ENCODE measurements at places on chromosomes 6 and 20.
A peak's percentile ranks its signal among the peaks of the same experiment; 100 is the strongest.

DNA sequence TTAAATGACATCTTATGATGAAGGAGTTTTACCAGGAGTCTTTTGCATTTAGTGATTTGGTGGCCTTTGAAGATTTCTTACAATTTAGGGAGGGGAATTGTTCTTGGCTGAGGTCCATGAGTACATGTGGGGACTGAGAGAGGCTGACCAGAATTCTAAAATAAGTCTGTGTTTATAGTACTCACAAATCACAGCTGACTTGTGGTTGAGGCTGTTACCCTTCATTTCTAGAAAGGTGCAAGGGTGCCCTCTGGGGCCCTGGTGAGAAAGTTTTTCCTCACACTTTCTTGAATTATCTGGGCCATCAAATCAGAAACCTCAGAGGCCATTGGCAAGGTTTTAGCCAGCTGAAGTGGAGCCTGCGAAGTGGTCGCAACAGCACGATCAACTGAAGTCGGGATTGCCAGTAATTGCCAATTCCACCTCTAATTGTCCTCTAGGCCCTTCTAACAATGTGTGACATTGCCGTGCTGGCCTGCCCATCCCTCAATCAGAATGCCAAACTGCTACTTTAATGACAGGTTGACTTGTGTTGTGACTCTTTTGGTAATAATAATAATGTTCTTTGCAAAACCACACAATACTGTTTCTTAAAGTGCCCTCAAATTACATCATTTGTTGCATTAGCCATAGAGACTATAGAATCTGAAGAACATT, 221.6 kb downstream of the OGFRL1 start:
- peak; percentile 33 for DNase-seq

GRCh38 chr6:13572240-13572639, 2.2 kb upstream of the SIRT5 start:
- no peak for DNase-seq

DNA sequence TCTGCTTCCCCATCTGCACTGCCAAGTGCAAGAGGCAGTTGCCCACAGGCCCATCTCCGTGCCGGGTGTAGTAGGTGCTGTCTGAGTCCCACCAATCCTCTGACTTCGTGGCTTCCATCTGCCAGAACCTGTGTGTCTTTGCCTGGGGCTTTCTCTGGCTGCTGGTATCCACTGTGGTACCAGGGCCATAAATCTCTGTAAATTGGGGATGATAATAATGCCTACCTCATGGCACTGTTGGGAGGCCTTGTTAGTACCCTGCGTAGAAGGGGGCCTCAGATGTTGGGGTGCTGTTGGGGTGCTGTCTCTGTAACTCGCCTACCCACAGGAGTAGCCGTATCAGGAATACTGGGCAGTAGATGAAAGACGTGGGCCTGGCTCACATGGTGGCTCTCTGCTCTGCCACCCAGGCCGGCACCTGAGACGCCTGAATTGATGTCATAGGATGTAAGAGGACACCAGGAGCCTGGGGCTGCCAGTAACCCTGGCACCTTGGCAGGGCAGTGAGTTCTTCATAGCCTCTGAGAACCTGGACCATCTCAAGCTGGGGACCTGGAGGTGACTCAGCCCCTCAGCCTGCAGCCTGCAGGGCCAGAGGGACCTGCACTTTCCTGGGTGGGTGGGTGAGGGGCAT, 94.1 kb upstream of the RNF24 start:
- DNase-seq = no peak

DNA sequence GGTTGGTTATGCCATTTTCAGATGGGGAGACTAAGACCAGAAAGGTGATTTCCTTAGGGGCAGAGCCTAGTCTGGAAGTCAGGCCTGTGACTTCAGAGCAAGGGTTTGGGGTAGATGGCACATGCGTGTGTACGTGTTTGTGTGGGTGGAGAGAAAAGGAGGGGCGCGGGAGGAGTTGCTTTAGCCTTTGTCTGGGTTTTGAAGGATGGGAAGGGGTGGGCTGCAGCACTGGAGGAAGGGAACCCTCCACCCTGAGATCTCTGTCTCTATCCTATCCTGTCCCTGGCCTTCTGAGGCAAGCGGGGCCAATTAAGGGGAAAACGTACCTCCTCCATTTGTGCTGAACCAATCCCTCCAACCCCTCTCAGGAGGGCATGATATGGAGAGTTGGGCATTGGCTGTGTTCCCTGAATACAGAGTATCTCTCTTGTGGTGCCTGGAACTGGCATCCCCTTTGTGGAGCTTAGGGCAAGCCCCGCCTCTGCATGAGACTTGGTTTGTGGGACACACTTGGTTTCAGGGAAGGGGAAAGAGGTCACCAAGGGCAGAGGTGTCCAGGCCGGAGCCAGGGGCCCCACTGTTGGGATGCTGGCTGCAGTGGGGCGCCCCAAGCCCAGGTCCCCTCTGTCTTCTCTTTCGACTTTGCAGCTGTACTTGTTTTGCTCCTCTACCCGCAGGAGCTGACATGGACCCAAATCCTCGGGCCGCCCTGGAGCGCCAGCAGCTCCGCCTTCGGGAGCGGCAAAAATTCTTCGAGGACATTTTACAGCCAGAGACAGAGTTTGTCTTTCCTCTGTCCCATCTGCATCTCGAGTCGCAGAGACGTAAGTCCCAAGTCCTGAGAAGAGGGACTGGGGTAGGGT, at the start of gene DBNDD2:
TSS of gene DBNDD2 (plus strand) at position 507 of the 863 bp plus-strand sequence. CDS start at position 686, 179 bp downstream.
- no peak for DNase-seq

DNA sequence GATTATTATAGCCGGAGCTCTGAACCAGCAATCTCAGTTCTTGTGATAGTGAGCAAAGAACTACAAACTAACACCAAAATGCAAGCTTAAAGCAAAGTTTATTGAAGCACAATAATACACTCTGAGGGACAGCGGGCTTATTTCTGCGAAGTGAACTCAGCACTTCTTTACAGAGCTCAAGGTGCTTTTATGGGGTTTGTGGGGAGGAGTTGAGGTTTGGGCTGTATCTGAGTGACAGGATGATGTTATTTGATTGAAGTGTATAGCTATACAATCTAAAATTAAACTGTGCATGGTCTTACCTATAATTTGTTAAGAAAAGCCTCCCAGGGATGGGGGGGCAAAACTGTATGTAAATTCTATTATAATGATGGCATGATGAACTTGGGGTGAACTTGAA, 1.0 kb upstream of the HFE start:
- no peak for DNase-seq

- no peak for DNase-seq
Observed at GRCh38 chr6:162621246-162621645, 106.3 kb downstream of the PRKN start.

DNA sequence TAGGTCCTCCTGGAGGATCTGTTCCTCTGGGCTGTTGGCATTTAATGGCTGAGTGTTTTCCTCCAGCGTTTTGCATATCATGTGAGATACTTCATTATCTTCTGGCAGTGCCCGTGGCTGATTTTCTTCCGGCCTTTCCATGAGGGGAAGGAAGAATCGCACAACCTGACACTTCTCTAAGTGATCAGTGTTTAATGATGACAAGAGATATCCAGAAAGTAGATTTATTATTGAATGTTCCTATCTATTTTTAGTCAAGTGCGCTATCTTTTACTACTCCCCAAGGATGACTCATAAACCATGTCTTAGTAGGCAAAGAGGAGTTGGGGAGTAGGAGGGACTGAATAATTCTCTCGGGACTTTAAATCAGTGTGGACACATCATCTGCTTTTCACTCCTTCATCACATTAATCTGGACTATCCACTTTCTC, 149.7 kb downstream of the PLCB4 start:
- DNase-seq = no peak

- no peak for DNase-seq
Observed at GRCh38 chr20:63068711-63069367, 62.1 kb upstream of the BHLHE23 start.

GRCh38 chr6:146357578-146358430, 185.8 kb upstream of the RAB32 start:
- DNase-seq = no peak

DNA sequence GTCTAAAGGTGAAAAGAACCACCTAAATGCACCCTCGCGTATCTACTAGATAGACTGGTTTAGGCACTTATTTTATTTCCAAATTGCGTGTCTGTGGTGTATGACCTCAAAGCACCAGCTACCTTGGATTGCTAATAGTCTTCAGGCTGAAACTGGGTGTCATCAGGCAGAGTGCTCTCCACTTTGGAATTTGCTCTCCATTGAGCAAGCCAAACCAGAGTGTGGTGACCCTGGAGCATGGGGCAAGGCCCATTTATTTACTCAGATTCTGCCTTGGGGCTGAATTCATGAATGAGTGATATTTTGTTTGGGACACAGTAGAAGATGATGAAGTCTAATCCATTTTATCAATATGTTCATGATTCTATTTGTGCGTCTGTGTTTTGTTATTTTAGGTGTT, 812.8 kb upstream of the SLC35B3 start:
- DNase-seq = no peak

DNA sequence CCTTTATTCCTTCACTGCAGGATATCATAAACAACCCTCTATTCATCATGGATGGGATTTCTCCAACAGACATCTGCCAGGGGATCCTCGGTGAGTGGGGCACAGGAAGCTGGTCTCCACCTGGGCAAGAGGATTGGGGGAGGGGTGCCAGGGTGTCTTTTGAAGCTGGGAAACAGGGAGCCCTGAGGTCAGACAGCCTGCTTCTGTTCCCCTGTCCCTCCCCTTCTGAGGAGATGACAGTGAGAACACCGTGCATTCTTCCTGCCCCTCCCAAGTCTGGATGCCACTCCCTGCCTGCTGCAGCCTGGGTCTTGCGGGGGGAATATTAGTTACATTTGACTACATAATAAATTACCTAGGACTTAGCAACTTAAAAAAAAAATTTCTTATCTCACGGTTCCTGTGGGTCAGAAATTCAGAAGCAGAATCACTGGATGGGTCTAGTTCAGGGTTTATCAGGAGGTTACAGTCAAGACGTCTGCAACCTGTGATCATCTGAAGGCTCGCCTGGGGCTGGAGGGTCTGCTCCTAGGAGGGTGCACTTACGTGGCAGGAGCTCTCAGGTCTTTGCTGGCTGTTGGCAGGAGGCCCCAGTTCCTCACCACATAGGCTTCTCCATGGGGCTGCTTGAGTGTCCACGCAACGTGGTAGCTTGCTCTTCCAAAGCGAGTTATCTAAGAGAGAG, 11.4 kb downstream of the CAPN11 start:
- no peak for DNase-seq

DNA sequence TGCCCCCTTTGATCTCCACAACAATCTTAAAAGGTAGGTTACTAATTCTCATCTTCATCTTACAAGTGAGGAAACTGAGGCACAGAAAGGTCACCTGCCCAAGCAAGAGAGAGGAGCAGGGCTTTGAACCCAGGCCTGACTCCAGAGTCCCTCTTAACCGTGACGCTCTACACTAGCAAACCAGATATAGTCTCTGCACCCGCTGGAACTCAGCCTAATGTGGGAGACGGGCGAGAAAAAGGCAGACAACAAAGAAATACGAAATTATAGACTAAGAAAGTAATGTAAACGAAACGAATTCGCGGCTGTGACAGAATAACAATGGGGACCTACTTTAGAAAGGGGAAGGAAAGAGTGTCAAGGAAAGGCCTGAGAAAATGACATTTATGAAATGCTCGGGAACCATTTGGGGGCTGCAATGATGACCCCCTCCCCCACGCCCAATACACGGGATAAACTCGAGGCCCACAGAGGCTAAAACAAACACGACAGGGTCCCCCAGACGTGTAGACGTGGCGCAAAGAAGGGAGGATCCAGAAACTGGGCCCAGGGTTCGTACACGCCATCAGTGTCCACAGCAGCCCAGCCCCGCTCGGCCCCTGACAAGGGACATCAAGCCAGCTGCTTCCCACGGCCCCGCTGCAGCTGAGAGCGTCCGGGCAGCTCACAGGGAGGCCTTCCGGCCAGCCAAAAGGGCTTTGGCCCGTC, 637 bp downstream of the TRPC4AP start:
- no peak for DNase-seq

- no peak for DNase-seq
Observed at GRCh38 chr6:28393912-28394662, 5.5 kb downstream of the ZSCAN12 start.

GRCh38 chr20:25484911-25485511, 77.5 kb downstream of the GINS1 start:
- DNase-seq = no peak

DNA sequence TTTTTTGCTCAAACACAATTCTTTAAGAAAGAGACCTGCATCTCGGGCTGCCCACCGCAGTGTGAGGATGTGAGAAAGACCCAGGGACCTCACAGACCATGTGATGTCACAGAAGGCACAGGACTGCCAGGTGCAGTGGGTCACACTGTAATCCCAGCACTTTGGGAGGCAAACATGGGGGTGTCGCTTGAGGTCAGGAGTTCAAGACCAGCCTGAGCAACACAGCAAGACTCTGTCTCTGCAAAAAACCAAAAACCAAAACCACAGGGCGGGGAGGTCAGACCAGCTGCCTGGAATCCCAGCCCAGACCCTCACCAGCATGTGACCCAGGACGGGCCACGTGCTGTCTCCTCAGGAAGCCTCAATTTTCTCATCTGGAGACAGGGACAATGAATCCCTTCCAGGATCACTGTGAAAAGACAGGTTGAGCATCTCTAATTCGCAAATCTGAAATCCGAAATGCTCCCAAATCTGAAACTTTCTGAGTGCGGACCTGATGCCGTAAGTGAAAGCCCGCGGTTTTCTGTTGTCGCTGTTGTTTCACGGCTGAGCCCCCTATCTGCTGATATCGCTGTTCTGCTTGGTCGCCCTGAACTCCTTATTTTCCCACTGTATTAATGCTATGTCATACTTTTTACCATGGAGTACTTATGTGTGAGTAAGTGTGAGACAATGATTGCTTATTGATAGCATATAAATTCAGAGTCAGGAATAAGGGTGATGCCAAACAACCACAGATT, 159.5 kb upstream of the PTPN1 start:
- DNase-seq = no peak

DNA sequence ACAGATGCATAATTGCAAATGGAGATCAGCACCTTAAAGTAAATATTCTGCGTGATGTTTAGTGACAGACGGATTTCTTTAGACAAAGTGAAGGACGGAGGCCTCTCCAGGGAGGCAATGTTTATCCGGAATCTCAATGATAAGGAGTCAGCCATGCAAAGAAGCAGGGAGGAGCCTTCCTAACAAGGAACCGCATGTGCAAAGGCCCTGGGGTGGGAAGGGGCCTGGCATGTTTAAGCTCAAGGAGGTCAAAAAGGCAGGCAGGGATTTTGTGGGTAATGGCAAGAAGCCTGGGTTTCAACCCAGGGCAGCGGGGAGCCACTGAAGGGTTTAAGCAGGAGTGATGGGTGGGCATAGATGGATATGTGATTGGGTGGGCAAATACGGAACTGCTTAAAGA, 678 bp downstream of the BPIFB3 start:
- no peak for DNase-seq
